ENCODE measurements at places on chromosomes 4 and X.

- DNase-seq = no peak
Observed at GRCh38 chr4:26175006-26175786, 145.6 kb upstream of the RBPJ start.

- DNase-seq = no peak
Observed at GRCh38 chr4:155877971-155878370, 11.9 kb upstream of the ASIC5 start.

GRCh38 chr4:67934628-67935027, 28.7 kb downstream of the TMPRSS11A start:
- DNase-seq = no peak

- DNase-seq = no peak
Observed at GRCh38 chr4:139768896-139769295, 103.3 kb downstream of the MGST2 start.

GRCh38 chr4:73740353-73740778, at the start of gene CXCL8:
TSS of gene CXCL8 (plus strand) at chr4:73740569. CDS start at chr4:73740659, 90 bp downstream.
- no peak for DNase-seq

DNA sequence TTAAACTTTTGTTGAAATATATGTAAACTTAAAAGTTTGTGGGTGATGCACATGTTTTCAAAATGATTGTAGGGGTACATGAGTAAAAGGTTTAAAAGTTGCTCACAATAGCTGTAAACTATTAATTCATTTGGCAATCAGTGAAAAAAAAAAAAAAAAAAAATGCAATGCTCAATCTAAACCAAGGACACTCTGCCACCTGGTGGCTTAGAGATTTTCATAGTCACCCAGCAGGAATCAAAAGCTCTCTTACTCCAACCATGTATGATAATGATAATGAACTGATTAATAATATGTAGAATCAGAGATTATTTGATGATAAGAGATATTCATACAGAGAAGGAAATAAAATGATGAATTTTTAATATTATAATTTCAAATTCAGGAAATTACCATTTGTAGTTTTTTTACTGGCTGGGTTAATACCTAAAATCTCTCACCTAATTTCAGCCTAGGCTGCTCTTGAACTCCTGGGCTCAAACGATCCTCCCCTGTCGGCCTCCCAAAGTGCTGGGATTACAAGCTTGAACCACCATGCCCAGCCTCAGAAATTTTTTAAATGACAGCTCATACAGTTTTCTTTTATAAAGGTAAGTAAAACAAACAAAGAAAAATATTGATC, 46.9 kb upstream of the SLC25A4 start:
- no peak for DNase-seq

DNA sequence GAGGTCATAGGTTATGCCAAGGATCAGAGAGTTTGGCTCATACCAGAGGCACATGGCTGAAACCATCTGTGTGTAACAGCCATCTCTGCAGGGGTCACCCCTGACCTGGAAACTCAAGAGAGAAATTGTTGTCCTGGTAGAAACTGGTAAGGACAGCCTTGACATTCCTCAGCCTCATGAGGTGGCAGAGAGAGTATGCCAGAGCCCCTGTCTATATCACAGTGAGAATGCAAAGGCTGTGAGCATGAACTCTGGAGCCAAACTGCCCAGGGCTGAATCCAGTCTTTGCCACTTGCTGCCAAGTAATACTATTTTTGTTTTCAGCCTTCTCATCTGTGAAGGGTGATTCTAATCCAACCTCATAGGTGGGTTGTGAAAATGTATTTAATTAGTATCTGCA, 37.1 kb upstream of the CCDC149 start:
- no peak for DNase-seq

DNA sequence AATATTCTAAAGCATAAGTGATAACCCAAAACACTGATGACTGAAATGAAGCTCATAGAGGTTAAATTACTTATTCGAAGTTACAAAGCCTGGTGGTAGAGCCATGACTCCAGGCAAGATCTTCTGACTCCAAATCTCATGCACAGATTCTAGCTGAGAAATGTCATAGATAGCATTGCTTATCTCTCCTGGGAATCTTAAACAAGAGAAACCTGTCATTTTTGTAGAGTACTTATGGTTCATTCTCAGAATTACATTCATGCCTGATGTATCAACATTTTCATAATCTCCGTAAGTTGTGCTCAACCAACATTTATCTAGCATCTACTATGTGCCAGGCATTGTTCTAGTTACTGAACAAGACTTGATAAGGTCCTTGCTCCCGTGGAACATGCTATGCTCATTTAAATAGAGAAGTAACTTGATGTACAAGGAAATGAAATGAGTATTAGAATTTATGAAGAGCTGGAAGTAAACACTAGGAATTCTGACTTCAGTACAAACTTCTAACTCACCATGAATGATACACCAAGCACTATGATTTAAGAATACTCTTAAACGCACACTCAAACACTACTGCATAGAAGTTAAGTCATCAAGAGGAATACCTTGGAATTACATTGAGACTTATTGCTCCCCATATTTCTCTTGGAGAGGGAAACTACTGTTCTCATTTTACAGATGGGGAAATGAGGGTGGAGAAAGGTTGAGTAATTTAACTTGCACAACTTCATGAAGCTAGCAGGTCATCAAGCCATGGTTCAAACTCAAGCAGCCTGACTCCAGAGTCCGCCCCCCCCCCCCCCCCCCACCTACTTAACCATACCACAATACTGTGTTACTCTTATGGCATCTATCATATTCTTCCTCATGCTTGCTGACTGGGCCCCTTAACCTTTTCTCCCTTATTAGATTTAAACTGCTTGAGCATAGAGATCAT, 45.4 kb downstream of the MBNL3 start:
- no peak for DNase-seq

GRCh38 chrX:57964975-57965374, 54.7 kb upstream of the ZXDA start:
- no peak for DNase-seq

GRCh38 chr4:17324386-17324830, 187.5 kb downstream of the QDPR start:
- no peak for DNase-seq

- DNase-seq = no peak
Observed at GRCh38 chr4:86717651-86718050, 123.5 kb downstream of the PTPN13 start.

GRCh38 chr4:25950461-25951389, 36.7 kb downstream of the SMIM20 start:
- no peak for DNase-seq

GRCh38 chrX:19874391-19875049, 12.9 kb downstream of the SH3KBP1 start:
- DNase-seq = no peak

GRCh38 chrX:135420831-135421230, 913 bp upstream of the SMIM10L2A start:
- DNase-seq = no peak

GRCh38 chrX:51894697-51895336, 1.4 kb downstream of the MAGED1 start:
- DNase-seq = no peak

DNA sequence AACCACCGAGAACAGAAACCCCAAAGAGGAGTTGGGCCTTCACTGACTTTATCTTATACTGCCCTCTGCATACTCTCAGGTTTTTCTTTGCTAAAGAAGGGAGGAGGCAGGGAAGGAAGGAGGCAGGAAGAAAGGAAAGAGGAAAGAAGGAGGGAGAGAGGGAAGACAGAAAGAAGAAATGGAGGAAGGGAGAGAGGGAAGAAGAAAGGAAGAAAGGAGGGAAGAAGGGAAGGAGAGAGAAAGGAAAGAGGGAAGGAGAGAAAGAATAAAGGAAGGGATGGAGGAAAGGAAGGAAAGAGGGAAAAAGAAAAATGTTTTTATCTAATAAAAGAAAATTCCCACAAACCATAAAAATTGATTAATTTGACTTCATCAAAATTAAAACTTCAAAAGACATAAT, 294.6 kb downstream of the PTTG2 start:
- no peak for DNase-seq

- no peak for DNase-seq
Observed at GRCh38 chrX:13287816-13288215, 32.0 kb downstream of the ATXN3L start.

DNA sequence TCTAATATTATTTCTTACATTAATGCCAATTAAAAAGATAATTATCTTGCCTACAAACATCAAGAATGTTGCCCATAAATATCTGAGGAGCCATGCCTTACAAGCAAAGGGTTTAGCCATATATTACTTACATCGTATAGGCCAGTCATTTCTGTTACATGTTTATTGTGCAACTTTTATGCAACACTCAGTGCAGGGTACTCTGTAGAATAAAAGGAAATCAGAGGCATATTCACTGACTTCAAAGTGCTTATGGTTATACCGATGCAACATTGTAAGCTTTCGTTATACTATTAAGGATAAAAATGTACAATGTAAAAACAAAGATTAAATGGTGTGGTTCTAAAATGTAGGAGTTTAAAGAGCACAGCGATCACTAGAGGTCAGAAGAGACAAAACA, 315.9 kb downstream of the PCDH10 start:
- DNase-seq = no peak

GRCh38 chr4:108512615-108513505, 107.5 kb upstream of the RPL34 start:
- DNase-seq = no peak

GRCh38 chr4:78552389-78553042, 946 bp downstream of the ANXA3 start:
- DNase-seq = no peak

All from stimulated activated CD8-positive, alpha-beta memory T cell treated with anti-CD3 and anti-CD28 coated beads, Interleukin-15, amount 100 ng/mL, for 24 hours (primary cell).